ENCODE measurements at places on chromosomes 4 and X. TPM values are rescaled to one million over a fixed set of nuclear protein-coding genes. Genes with fewer than 3 reads are reported as not detected.

HPGDS gene
- not detected for total RNA-seq

ZAR1 gene
- total RNA-seq: not detected

PRRG3 gene
- total RNA-seq: not detected

TASL gene
- not detected for total RNA-seq

ZMAT1 gene
- 0.24 TPM for total RNA-seq

BEX1 gene
- not detected for total RNA-seq
